Nephron progenitor cell (in vitro differentiated cells): ENCODE measurements at places on chromosomes 4 and X.

DNA sequence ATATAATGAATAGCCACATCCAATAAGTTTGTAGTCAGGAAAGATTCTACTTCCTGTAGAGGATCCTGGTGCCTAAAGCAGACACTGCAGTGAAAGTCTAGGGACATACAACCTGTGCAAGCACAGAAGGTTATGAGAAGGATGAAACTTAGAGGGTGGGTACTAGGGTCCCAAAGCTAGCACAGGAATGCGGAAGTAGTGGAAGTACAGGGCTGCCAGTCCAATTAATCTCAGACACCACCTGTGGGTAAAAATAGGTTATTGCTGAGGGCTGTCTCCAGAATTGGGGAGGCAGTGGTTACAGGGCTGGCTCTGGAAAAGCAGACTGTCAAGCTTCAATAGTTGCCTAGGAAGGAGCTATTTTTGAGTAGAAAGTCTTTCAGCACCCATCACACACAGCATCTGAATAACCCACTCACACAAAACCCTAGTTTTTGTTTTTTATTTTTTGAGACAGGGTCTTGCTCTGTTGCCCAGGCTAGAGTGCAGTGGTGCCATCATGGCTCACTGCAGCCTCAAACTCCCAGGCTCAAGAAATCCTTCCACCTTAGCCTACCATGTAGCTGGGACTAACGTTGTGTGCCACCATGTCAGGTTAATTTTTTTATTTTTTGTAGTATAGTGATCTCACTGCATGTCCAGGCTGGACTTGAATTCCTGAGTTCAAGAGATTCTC lies 50.8 kb upstream of the ELF2 start:
- no peak for DNase-seq

GRCh38 chr4:1381944-1382541 lies 24.2 kb downstream of the NKX1-1 start:
- peak; percentile 0 for DNase-seq

- no peak for DNase-seq
Measured at GRCh38 chrX:103250977-103251376, 4.0 kb downstream of the TCEAL8 start.

- no peak for DNase-seq
Measured at GRCh38 chr4:130568746-130569145, 1472.8 kb downstream of the C4orf33 start.

DNA sequence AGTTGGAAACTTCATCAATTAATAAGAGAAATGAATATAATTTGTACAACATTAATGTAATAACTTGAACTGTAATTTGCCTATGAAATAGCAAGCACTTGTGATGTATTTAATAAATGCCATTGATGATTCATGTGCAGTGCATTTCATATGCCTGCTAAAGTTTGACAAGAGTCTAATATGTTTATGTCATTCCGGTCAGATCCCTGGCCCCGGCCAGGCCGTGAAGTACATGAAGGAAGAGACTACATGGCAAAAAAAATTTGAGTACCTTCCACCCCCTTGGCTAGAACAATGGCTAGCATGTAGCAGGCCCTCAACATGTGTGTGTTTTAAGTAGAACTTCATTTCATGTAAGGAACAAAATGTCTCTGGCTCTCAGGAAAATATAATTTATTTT lies 161.3 kb downstream of the ATP10D start:
- no peak for DNase-seq

DNA sequence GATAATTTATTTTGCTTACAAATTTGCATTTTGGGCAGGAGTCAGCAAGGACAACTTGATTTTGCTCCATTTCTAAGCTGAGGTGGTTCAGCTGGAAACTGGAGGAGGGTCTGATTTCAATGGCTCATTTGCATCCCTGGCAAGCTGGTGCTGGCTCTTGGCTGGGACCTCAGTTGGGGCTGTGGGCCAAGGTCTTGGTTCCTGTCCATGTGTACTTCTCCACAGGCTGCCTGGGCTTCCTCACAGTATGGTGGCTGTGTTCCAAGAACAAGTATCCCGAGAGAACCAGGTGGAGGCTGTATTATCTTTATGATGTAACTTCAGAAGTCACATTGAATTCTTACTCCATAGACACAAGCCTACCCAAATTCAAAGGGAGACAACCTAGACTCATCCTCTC lies 77.0 kb upstream of the STX18 start:
- no peak for DNase-seq

DNA sequence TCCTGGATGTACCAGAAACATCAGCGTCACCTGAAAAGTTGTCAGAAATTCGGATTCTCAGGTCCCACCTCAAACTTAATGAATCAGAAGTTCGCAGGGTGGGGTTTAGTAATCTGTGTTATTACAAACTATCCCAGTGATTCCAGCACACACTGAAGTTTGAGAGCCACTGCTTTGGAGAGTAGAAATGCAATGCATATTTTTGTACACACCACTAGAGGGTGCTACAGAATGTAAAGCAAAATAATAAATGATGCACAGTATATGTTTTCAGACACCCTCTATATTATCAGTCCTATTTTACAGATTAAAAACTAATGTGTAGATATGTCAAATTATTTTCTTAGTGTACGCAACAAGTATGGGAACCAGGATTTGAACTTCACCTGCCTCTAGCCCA lies 2.4 kb upstream of the MORF4L2 start:
- no peak for DNase-seq

- no peak for DNase-seq
Measured at GRCh38 chr4:148015058-148015457, 283.2 kb downstream of the ARHGAP10 start.

- DNase-seq = no peak
Measured at GRCh38 chr4:149370002-149370401, 445.6 kb downstream of the IQCM start.

DNA sequence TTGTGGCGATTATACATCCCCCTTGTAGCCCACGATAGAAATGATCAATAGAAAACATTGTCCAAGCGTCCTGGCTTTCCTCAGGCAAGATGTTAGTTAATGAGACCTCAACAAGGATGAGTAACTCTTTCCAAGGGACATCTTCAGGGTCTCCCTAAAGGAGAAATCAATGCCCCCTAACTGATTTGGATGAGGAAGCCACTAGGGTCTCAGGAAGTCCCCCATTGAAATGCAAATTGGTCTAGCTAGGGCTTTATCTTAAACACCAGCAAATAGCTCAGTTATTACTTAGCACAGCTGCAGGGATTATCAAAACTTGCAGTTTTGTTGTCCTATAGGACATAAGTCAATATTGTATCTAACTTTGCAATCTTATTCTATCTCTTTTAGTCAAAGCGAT lies 721.5 kb downstream of the IL1RAPL1 start:
- no peak for DNase-seq

DNA sequence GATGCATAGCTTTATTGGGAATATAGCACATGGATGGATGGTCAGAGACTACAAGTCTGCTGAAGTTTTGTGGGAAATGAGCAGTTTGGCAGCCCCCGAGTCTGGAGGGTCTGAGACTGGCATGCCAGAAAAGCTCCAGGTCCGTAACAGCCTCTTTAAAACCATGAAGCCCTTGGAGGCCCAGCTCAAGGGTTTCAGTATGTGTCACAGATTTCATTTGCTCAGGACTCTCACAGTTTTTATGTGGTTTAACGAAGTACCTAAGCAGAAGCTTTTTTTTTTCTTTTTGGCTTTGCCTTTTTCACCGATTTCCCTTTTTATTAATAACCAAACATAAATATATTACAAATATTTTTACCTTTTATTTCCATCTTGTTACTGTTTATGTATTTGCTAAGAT lies 30.6 kb upstream of the TMEM184C start:
- no peak for DNase-seq

GRCh38 chr4:122583906-122584305 lies 37.0 kb downstream of the IL21 start:
- DNase-seq = no peak

- no peak for DNase-seq
Measured at GRCh38 chr4:114595207-114595606, 3.4 kb upstream of the UGT8 start.

DNA sequence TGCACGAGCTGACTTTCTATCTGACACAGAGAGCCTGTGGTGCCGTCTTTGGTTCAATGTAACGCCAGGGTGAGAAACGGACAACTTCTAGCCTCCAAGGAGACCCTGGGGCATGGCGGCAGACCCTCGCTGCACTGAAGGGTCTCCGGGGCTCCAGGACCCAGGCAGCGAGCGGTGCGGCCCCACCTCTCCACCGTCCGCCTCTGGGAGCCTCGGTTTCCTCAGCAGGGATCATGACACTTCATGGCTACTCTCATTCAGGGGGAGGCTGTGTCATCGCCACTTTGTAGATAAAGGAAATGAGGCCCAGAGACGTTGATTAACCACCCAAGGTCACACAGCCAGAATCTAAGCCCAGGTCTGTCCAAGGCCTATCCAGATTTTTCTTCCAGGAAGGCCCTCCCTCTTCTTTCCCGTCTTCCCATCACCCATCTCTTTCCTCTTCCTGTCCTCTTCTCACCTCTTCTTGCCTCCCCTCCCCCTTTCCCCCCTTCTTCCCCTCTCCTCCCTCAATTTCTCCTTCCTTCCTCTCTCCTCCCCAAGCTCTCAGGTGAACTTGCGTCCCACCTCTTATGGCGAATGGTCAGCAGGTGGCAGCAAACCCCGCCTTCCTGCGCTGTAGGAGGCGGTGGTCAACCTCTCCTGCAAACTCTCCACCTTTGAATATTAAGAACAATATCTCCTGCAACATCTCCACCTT lies 69.3 kb upstream of the HMX1 start:
- DNase-seq = peak; percentile 49

DNA sequence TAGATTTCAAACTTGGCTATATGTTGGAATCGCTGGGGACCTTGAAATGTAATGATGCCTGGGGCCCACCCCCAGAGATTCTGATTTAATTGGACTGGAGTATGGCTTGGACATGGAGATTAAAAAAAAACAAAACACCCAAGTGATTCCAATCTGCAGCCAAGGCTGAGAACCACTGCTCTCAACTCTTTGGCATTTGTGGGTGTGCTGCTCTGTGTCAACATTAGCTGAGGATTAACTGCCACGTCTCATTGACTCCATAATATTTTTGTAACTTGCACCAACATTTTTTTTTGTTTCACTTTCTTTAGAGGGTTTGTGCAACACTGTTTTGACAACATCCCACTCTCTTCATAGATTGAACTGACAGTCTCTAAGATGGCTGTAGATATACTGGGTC lies 41.1 kb upstream of the PDK3 start:
- DNase-seq = no peak

DNA sequence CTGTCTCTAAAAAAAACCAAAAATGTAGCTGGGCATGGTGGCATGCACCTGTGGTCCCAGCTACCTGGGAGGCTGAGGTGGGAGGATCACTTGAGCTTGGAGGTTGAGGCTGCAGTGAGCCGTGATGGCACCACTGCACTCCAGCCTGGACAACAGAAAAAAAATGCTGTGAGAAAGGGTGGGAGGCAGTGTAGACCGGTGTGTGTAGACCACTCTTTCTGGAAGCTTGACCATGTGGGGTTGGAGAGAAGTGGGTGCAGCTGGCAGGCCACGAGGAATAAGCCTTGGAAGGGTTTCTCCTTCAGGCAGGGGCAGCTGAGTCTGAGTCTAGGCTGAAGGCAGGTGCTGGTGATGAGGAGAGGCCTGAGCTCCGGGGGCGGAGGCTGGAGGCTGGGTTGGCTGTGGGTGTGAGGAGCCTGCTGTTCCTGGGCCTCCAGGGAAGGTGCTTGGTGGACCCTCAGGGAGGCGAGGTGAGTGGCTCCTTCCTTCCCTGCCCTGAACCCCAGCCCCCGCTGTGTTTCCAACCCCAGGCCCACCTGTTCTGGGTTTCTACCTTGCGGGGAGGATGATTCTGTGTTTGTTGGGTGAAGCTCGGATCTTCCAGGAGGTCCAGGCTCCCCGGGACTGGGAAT lies 9.3 kb upstream of the TBC1D14 start:
- DNase-seq = no peak

- no peak for DNase-seq
Measured at GRCh38 chrX:129634541-129634940, 20.2 kb downstream of the APLN start.

DNA sequence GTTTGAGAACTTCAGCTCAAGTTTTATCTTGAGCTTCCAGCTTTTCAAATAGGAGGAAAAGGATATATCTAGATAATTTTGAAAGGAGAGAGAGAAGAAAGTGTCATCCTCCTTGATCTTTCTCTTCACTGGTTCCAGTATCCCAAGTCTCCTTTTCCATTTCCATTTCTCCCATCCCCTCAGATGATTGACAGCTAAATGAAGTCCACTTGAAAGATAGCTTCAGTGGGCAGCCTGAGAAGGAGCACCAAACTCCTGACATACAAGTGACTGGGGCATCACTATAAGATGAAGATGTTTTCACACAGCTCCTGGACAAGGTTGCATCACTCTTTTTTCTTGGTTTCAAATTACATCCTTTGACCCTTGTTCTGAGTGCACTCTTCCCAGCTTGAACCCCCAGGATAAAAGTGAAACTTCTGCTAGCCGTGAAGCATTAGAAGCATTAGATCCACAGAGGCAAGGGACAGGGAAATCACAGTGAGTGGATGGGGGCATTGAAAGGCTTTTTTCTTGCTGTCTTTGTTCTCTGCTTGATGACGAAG lies 17.5 kb upstream of the MAGEA10 start:
- DNase-seq = no peak

GRCh38 chr4:101418055-101418454 lies 70.7 kb upstream of the PPP3CA start:
- DNase-seq = no peak

- DNase-seq = no peak
Measured at GRCh38 chr4:9924750-9925149, 96.5 kb downstream of the SLC2A9 start.

DNA sequence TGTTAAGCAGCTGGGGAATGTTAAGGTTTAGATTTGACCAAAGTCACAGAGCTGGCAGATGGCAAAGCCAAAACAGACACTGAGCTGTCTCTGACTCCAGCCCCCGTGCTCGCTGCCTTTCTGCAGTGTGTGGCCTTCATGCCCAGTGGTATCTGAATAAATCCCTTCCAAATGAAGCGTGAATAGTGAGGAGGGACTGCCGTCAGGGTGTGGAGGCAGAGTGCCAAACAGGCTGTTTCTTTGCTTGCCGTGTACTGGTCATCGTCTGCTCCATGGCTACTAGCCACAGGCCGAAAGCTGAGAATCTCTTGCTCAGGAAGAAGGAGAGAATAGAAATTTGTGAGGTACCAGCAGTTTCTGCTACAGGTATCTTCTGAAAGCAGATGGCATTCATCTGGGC lies 19.7 kb downstream of the PRIMPOL start:
- DNase-seq = no peak

DNA sequence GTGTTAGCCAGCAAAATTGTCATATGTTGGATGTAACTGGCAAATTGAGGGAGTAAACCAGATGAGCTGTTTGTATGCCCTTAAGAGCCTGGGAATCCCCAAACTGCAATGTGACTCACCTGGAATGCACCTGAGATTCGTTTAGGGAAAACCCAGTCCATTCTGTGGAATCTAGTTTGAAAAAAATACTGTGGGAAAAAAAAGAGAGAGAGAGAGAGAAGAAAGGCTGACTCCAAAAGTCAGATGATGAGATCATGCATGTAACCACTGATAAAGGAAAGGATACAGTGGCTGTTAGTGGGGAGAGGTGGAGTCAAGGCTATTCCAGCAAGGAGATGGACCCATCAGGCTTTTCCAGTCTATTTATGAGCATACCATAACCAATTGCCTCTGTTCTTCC lies 48.5 kb downstream of the SLC9A7 start:
- DNase-seq = no peak

GRCh38 chrX:2889045-2889605 lies 40.0 kb downstream of the ARSD start:
- DNase-seq = no peak
